GM13977 (cell line): ENCODE measurements at places on chromosomes 4 and X.

- DNase-seq: no peak
These were observed 36.8 kb upstream of the SFRP2 start for GRCh38 chr4:153825691-153826090.

- DNase-seq: peak; percentile 37
These were observed 129.5 kb downstream of the LARP7 start for GRCh38 chr4:112766422-112766821.

DNA sequence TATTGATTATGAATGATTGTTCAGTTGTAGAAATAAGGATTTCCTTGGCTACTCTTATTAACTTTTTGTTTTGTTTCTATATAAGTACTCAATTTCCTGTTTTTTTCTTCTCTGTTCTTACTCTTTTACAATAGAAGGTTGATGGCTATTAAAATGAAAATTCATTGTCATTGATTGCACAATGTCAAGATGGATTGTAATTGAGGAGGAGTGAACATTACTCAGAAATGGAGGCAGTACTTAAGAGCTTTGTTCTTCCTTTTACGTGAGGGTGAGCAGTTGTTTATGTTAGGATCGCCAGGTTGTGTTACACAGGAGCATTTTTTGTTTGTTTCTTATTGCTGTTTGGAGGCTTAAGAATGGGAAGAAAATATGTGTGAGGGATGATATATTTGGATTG, 2062.4 kb downstream of the ARAP2 start:
- DNase-seq: no peak

- DNase-seq: no peak
These were observed 956 bp downstream of the TMEM154 start for GRCh38 chr4:152678841-152679240.

DNA sequence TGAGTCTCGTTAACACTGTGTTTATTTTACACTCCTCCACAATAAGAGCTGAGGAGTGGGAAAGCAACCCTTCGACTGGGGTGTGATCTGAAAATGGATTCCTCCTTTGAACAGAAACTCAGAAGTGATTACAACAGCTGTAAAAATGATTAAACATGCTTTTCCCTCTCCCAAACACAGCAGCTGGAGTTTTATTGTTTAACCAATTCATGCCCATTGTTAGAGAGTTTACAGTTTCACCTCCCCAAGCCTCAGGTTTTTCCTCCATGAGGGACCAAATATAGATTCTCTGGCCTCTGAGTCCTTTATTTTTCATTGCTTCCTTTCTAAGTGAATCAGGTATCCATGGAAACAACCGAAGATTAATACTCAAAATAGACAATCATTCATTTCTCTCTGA, 263.0 kb upstream of the TAPT1 start:
- DNase-seq: no peak

- DNase-seq: no peak
These were observed 290.6 kb downstream of the ZNF674 start for GRCh38 chrX:46254641-46255040.

- no peak for DNase-seq
These were observed 850.4 kb upstream of the AADAT start for GRCh38 chr4:170940043-170940724.

DNA sequence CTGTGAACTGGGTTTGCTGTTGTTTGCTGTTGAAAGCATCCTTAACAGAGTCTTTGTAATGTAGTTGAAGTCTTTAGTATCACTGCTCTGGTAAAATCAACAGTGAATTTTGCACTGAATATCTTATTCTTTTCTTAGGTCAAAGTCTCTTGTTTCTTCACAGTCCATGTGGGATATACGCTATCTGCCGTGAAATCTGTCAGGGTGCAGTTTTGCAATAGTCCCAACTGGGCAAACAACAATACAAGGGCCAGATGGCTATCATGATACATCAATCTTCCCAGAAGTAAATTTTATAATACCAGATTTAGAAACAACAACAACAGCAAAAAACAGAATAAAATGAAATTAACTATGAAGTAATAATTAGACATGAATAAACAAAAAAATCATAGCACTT, 123.5 kb downstream of the PPARGC1A start:
- no peak for DNase-seq

DNA sequence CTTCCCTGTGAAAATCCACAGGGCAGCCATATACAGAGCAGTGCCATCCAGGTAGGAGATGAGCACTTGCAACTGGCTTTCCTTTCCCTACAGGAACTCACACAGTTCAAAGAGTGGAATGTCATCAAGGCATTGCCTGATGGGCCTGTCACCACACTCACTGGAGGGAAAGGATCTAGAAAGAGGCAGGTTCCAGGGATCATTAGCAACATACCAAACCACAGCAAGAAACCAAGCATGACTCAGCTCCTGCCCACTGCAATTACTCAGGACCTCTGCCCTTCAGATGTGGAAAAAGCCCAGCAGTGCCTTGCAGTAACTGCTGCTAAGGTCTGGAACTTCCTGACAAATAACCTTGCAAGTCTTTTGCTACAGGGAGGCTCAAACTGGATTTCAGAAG, 101.2 kb downstream of the ZNF674 start:
- no peak for DNase-seq

DNA sequence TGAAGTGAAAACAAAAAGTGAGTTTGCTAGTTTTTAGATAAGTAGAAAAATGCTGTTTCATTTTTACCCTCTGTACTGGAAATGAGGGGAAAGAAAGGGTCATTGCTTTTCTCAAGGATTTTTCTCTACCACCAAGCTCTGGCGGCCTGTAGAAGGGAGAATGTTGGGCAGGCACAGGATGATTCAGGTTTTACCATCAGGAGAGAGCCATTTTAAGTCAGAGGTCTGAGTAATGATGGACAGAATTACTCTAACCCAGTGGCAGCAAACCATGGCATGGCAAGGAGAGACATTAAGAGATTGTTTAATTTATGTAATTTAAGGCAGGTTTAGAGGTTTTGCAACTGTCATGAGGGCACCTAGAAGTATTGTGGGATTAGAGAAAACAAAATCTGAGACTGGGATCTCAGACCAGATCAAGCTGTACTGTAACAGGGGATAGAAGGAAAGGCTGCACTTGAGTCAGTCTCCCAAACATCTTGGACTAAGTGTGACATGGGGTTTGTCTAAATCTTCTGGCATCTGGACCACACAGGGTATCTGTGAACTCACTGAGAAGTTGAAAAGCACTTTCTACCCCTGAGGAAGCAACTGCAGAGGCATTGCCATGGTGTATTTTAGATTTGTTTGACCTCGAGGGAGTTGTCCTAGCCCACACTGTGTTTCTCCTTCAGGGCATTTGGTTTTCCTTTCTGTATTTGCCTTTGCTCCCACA, 81.6 kb downstream of the BANK1 start:
- DNase-seq: no peak

- DNase-seq: no peak
These were observed 8.1 kb downstream of the HGFAC start for GRCh38 chr4:3449574-3450534.

DNA sequence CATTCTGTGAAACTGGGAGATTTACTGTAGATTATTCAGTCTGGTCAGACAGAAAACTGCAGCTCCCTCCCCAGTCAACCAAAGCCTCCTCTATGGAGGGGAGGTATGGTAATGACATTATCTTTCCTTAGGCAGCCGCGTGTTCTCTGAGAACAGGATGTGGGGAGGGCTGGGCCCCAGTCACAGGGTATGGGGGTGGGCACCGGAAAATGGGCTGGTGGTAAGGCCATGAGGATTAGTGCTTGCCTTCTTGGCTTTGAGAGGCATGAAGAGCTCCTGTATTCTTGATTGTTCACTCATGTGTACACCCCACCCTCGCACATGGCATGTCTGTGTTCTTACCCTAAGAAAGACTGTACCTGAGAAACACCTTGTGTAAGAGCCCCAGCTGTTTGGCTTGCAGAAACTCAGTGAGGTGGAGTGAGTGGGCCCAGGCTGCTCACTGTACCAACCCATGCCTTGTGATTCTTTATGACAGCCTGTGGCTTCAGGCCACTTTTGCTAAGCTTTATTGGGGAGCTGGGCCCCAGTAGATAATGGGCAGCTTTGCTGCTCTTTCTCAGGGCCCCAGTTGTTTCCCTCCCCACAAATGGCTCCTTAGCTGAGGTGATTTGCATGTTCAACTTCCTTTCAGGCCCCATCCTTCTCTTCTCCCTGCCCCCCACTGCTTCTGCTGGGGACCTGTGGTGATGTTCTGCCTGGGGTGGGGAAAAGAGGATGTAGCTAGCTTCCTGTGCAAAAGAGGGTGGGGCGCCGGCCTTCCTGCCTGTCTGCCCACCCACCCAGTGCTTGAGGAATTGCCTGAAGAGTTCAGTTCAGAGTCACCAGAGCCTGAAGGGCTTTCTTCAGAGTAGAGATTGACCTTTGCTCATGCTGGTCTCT, 30.7 kb downstream of the MSN start:
- peak; percentile 39 for DNase-seq

DNA sequence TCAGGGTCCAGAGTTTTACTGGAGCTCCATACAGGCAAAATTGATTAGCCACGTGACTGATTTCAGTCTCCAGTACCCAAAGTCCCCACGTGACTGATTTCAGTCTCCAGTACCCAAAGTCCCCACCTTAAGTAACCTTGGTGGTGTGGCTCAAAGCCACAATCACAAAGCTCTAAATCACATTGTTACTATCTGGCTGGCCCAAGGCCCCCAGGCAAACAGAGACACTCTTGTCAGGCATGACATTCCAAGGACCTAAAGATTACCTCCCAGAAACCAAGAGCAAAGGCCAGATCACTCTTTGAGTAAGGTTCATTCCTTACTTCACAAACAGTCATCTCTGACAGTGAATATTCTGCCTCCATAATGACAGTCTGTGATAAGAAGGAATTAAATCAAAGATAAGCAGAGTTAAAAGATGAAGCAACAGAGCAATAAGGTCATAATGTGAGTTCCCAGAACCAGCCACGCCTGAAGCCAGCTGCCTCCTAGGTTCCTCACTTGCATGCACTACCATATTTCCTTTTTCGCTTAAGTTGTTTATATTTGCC, 78.5 kb downstream of the ANXA3 start:
- DNase-seq: no peak

DNA sequence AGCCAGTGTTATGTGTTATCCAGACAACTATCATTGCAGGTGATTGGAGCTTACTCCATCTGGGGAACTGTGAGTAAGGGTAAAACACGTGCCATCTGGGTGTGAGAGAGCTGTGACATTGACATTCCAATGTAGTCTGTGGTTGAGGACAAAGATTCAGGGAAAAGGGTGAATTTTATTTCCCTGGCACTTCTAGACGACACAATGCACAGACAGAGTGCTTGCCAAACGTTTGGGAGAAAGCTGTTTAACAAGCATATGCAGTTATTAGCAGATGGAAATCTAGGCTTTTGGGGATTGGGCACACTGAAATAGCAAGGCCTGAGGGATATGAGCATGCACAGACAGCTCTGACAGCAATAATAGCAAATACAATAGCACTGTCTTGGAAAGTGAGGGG, 21.3 kb upstream of the CTSO start:
- no peak for DNase-seq

DNA sequence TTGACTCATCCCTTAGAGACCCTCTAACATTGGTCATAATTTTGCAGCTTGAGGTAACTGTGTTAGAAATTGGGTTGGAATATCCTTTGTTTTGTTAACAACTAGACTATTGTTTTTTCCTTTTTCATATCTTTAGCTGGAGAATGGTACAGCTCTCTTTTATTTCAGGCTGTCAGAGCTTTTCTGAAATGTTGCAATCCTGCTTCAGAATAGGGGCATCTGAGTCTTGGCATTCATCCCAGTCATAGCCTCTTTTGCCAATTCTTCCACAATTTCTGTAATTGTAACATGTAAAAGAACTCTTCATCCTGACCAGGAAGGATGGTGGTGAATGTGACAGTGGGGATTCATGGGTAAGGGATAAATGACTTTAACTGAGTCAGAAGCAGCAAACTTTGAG, 128.7 kb downstream of the FHIP1A start:
- DNase-seq: no peak

DNA sequence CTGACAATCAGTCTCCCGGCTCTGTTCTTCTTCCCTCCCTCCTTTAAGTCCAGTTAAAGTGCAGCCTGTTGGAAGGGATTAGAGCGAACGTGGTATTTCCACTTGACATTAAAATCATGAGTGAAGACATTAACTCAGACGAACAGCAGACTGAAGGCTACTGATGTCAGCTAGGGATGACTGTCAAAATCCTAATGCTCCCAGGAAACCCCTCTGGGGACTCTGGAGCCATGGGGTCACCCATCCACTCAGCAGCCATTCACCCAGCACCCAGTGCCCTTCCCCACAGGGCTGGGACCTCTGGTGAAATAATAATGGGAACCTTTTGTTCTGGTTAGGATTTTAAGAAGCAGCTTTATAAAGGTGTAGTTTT, 113.9 kb downstream of the DRD5 start:
- no peak for DNase-seq
